ENCODE measurements at places on chromosomes 5 and 9. TPM values are rescaled to one million over a fixed set of nuclear protein-coding genes. Genes with fewer than 3 reads are reported as not detected.
A peak's percentile ranks its signal among the peaks of the same experiment; 100 is the strongest.

GRCh38 chr5:127428276-127428675 lies 89.2 kb upstream of the PRRC1 start:
- no peak for DNase-seq

DNA sequence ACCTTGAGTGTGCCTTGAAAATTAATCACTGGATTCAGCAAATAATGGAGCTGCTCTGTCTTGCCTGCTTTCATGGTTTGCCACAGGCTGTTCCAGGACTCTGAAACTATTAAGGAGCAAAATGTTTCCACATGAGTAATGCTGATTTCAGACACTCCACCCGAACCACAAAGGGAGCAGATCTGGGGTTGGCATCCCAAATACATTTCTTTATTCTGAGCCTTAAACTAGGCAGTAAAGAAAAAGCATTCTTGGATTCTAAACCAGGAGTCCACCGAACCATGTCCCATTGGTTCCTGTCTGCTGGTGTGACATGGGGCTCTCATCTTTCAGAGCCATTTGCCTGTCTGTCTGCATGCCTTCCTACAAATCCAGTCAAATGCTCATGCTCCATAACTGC lies 10.1 kb upstream of the C1QTNF3 start:
- no peak for DNase-seq

DNA sequence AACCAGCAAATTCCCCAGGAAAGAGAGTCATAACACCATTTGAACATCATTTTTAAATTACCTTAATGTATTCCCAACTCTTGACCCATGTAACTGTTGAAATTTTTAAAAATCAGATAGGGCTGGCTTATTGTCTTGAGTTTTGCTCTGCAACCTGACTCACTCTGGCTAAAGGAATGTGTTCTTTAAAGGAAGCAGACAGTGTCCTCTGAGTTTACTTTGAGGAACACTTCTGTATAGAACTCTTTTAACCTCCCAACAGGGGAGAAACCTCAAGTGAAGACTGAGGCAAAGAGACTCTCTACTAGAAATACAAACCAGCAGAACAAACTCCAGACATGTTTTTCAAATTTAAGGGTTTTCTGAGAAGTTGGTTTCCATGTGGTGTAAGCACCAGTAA lies 248.9 kb downstream of the CWC27 start:
- DNase-seq, result no peak

DNA sequence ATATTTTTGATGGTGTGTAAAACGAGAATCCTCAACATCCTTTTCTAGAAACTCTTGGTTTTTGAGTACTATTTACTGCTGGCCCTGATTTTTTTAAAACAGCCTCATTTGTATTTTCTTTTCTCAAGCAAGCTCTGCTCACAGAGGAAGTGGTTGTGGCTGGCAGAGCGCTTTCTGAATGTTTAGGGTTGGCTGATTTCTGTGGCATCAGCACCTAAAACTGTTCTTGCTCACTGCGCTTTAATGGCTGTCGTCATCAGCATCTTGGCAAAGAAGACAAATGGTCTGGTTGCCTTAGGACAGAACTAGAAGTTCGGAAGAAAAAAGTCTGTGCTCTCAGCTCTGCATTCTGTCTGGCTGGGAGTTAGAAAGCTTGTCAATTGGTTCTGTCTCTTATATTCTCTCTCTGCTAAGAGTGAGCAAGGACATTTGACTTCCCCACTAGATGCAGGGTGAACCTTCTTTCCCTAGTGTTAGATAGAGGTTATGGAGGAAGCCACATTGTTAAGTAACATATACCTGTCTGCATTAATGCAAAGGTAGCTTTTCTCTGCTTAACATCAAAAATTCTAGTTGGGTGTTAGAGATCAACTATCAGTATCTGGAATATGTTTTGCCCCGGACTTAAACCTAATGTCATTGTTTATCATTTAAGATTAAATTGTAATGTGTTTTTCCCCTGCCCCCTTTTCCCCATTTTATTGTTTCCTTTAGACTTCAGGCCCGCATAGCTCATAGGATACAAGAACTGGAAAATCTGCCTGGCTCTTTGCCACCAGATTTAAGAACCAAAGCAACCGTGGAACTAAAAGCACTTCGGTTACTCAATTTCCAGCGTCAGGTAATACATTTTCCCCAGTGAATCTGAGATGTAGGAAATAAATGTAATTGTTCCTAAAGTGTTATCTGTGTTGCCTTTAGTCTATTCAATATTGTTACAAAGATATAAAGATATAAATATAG lies 39.0 kb downstream of the SMARCA2 start:
- DNase-seq, result peak; percentile 88

GRCh38 chr5:56817263-56818014 lies 2.1 kb downstream of the MAP3K1 start:
- peak; percentile 45 for DNase-seq

GRCh38 chr5:29185558-29185957 lies 2007.9 kb upstream of the CDH6 start:
- no peak for DNase-seq

OBP2B gene
- total RNA-seq, result not detected

LMX1B gene
- total RNA-seq, result not detected

FBN2 gene
- total RNA-seq, result 0.58 TPM
